A172 (cell line): ENCODE measurements at places on chromosomes 5 and 9. TPM values are rescaled to one million over a fixed set of nuclear protein-coding genes. Genes with fewer than 3 reads are reported as not detected.

GRCh38 chr5:106854922-106855321 lies 815.8 kb downstream of the EFNA5 start:
- no peak for DNase-seq

DNA sequence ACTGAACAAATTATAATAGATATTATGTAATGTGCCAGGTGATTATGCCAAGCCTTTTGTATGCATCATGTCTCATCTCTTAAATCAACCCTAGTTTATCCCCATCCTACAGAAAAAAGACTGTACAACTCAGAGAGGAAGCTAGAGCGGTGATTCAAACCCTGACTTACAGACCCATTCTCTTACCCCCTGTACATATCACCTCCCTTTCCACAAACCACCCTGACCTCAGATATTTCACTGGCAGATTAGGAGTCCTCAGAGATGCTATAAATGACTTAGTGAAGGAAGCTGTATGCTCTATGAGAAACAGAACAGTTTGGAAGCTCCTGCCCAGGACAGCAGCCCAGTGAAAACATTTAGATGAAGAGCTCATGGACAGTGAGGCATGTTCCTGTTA lies 79.1 kb upstream of the RARS1 start:
- no peak for DNase-seq

- peak; percentile 38 for DNase-seq
Observed at GRCh38 chr9:94140791-94141790, 56.8 kb downstream of the PTPDC1 start.

GRCh38 chr9:113931140-113931539 lies 55.0 kb downstream of the ZNF618 start:
- DNase-seq = no peak

GRCh38 chr9:111897601-111898137 lies 1.1 kb downstream of the UGCG start:
- DNase-seq = peak; percentile 28

- DNase-seq = peak; percentile 16
Observed at GRCh38 chr5:33048315-33048714, 337.2 kb downstream of the NPR3 start.

DNA sequence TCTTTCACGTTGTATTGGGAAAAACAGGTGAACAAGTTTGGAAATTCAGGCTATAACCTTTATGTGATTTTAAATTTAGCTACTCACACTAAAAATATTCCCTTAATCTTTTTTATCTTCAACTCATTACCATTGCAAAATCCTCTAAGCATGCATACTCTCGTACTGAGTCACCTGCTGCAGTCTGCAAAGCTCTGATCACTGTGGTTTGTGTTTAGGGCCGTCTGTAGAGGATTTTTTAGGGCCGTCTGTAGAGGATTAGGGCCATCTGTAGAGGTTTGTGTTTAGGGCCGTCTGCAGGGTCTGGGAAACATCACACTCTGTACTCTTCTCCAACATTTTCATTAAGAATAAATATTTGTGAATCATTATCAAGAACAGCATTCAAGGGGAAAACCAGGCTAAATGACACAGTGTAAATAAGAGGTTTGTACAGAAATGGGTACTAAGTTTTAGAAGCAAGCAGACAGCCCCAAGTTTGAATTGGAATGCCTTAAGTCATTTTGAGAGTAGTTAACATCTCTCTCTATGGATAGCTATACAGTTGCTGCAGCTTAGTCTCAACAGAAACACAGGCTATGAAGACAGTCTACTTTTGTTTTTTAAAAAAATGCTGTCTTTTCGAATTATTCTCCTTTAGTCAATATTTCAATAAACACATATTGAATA lies 155.0 kb upstream of the TSLP start:
- DNase-seq = peak; percentile 83

DNA sequence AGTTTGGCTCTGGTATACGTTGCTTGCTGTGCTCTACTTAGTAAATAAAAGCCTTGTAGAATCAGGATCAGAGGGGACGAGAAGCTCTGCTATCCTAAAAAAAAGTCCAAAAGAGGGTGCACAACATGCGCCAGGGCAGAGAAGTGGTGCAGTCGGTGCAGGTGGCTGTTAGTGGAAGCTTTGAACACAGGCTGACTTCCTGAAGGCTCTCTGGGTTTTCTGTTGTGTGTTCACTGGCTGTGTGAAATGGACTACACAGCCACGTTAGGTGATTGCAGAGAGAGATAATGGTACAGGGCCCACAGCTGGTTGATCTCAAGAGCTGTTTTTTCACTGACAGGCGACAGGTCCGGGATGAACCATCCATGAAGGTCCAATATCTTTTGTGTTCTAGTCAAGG lies 167.4 kb downstream of the TMEM167A start:
- DNase-seq = no peak

GRCh38 chr9:127447416-127448111 lies 3.6 kb downstream of the RPL12 start:
- no peak for DNase-seq

DNA sequence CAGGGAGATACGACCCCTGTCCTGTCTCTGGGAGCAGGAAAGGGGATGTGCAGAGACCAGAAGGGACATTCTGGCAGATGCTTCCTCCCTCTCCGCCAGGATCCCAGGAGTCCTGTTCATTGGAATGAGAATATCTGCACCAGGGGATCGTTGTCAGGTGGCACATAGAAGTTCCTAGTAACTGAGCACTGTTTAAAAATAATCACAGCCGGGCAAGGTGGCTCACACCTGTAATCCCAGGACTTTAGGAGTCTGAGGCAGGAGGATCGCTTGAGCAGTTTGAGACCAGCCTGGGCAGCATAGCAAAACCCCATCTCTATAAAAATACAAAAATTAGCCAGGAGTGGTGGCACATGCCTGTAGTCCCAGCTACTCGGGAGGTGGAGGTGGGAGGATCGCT lies 12.3 kb downstream of the SARDH start:
- no peak for DNase-seq

GRCh38 chr5:126757713-126758357 lies 19.1 kb upstream of the LMNB1 start:
- no peak for DNase-seq

DNA sequence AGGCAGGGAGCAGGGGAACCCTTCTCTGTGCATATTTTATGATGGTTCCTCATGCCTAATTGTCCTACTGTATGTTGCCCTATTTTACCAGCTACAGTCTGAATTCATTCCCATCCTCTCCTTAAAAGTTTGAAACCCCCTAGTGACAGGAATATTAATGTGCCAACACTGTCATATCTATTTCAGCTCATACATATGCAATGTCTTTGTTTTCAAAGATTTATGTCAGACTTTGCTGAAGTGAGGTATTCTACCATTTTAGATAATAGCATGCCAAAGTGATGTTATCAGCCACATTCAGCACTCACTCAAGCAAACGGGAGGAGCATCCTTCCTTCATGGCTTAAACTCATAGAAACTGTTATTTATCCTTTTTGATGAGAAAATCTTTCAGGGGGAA lies 696.5 kb downstream of the NR2F1-AS1 start:
- no peak for DNase-seq

DNA sequence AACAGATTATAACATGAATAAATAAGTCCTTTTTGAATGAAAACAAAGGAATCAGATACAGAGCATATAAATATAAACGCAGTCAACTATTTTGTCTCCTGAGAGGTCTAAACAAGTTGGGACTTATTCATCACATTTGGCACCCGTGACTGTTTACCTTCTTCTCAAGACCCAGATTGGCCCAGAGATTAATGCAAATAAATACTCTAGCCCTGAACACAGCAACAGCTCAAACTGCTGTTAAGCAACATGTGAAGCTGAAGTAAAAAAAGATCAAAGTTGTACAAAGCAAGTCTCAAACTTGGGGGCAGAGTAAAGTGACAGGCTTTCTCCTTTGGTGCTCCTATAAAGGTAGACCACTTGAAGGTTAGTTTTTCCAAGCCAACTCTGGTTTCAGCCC lies 95.0 kb upstream of the NR5A1 start:
- DNase-seq = no peak

GRCh38 chr5:17878541-17878940 lies 244.3 kb downstream of the TAF11L14 start:
- DNase-seq = no peak

GRCh38 chr5:130331332-130331731 lies 427.1 kb downstream of the CHSY3 start:
- no peak for DNase-seq

DNA sequence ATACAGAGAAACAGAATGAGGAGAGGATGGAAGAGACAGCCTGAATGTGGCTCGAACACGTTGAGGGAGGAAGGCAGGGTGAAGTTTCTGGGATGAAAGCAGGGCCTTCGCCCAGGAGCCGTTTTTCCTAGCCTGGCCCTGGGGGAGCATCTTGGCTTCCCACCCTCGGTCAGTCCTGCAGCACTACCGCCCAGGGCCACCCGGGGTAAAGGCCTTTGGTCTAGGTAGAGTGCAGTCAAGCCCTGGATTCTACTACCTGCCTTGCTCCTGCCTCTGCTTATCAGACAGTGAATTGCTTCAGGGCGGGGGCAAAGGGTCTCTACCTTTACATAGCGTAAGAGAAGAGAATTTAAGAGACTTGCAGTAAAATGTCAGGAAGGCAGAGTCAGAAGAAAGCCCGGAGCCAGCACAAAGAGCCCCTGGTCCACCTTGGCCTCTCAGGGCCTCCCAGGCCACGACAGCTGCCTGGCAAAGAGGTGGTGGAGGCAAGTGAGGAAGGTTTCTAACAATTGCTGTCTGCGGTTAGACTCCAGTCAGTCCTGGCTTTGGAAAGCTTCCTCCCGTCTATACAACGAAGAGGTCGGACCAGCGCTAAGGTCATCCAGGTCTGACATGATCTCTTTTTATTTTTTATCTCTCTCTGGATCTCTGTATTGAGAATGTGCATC lies 17.9 kb downstream of the COL15A1 start:
- no peak for DNase-seq

- no peak for DNase-seq
Observed at GRCh38 chr9:93248386-93249040, 64.6 kb downstream of the WNK2 start.

FOXI1 gene
- 0.10 TPM in 1 of 2 replicates, not detected in the other for total RNA-seq

CBY3 gene
- not detected in 2 replicates for total RNA-seq

GTF3C4 gene
- 29.5 and 30.8 TPM in 2 replicates for total RNA-seq

PCDHGA4 gene
- 1.1 and 1.4 TPM in 2 replicates for total RNA-seq

FBXO38 gene
- 40.9 and 48.6 TPM in 2 replicates for total RNA-seq

PLPP6 gene
- 7.0 and 8.2 TPM in 2 replicates for total RNA-seq

ADAMTS2 gene
- 0.14 and 0.79 TPM in 2 replicates for total RNA-seq

EIF4E1B gene
- not detected in 2 replicates for total RNA-seq

RPS14 gene
- 2,916 and 3,804 TPM in 2 replicates for total RNA-seq
